ENCODE measurements at places on chromosomes 7 and 10.

- DNase-seq: peak; percentile 25
Observed at GRCh38 chr10:79248341-79249185, 98.7 kb upstream of the PPIF start.

GRCh38 chr7:131591687-131592319 lies 35.4 kb upstream of the PODXL start:
- DNase-seq: no peak

DNA sequence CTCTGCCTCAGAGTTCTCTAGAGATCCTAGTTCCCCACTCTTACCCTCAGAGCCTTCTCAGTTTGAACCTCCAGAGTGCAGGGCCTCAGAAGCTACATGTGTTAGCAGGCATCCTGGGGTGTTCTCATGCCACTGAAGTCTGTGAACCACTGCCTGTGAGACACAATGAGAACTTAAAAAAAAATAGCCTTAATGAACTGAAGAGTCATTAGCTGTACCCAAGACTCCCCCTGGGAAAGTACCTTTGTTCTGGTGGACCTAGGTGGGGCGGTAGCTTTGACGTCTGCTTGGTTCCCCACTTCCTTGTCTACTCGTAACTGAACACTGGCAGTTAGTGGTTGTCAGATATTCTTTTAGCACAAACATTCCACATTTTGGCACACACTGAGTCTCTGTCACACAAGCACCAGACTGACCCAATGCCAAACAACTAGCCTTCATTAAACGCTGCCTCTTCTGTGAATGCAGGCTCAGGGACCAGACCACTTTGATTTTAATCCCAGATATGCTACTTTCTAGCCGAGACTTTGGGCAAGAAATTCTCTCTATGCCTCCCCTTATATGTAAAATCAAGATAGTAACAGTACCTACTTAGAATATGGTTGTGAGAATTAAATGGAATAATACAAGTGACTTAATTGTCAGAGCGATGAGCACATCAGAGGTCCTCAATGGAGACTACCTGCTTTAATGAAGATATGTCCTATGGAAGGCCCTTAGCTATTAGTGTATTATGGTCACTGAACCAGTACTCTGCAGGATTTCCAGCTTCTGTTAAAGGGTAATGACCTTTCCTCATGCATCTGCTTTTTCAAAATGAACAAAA lies 75.3 kb upstream of the CC2D2B start:
- peak; percentile 54 for DNase-seq

- DNase-seq: no peak
Observed at GRCh38 chr7:31986878-31987518, 83.2 kb downstream of the PDE1C start.

DNA sequence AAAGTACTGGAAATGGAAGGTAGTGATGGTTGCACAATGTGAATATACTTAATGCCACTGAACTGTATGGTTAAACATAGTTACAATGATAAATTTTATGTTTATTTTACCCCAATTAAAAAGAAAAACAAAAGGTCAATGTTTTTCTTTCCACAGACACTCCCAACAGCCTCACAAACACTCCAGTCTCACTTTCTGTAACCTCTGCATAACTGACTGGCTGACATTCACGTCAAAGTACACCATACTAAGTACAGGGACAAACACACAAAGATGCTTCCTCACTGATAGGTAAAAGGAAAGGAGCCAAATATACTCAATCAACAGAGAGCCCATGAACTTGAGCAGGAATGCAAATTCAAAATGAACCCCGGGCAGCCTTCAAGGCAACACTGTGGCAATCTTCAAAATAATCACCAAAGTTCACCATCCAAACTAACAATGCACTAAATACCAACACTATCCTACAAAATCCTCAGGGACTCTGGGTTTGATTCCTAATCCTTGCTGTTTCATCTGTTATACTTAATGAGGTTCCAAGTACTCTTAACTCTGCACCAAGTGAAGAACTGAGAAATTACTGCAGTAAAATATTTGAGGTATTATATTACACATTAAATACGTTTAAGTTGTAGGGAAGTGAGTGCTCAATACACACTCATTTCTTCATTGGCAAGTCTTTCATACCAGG lies 90.8 kb downstream of the ARMH3 start:
- DNase-seq: no peak

GRCh38 chr10:90222372-90222771 lies 521.0 kb downstream of the KIF20B start:
- no peak for DNase-seq

DNA sequence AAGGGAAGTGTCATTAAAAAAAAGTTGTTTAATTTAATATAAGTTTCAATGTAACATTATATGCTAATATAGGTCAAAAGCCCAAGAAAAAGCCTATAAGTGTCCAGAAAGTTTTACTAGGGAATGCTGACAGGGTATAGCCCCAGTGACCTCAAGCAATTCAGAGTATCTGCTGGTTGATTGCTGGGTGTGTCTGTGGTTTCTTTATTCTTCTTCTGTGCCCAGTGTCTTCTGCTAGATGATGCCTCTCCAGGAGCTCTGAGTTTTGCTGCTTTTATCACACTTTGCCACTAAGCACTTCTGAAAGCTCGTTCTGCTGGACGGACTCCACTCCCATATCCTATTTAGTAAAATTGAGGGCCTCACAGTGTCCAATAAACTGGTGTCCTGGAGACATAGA lies 212.2 kb upstream of the NRG3 start:
- DNase-seq: no peak

GRCh38 chr7:98058186-98058585 lies 48.5 kb upstream of the LMTK2 start:
- no peak for DNase-seq

- DNase-seq: no peak
Observed at GRCh38 chr10:31758495-31758894, 170.1 kb downstream of the ARHGAP12 start.

- DNase-seq: no peak
Observed at GRCh38 chr10:32366111-32366510, 19.2 kb upstream of the EPC1 start.

- no peak for DNase-seq
Observed at GRCh38 chr10:59465088-59465487, 102.7 kb upstream of the FAM13C start.

GRCh38 chr10:43249151-43249961 lies 17.5 kb downstream of the RASGEF1A start:
- DNase-seq: no peak

- DNase-seq: no peak
Observed at GRCh38 chr10:5609952-5610616, 56.3 kb downstream of the ASB13 start.

- no peak for DNase-seq
Observed at GRCh38 chr7:81525841-81526240, 244.0 kb downstream of the HGF start.

- DNase-seq: no peak
Observed at GRCh38 chr10:110524179-110524858, 26.6 kb downstream of the DUSP5 start.

GRCh38 chr7:158824028-158824427 lies 5.3 kb downstream of the ESYT2 start:
- DNase-seq: peak; percentile 85

- DNase-seq: peak; percentile 97
Observed at GRCh38 chr10:129466703-129467358, at the start of gene MGMT. MGMT (plus strand) TSS chr10:129467241.

GRCh38 chr7:123663200-123663599 lies 7.5 kb downstream of the LMOD2 start:
- no peak for DNase-seq

- DNase-seq: peak; percentile 89
Observed at GRCh38 chr10:92848441-92849233, at the start of gene EXOC6. EXOC6 (plus strand) TSS chr10:92848520; CDS start chr10:92848534, 14 bp downstream.

DNA sequence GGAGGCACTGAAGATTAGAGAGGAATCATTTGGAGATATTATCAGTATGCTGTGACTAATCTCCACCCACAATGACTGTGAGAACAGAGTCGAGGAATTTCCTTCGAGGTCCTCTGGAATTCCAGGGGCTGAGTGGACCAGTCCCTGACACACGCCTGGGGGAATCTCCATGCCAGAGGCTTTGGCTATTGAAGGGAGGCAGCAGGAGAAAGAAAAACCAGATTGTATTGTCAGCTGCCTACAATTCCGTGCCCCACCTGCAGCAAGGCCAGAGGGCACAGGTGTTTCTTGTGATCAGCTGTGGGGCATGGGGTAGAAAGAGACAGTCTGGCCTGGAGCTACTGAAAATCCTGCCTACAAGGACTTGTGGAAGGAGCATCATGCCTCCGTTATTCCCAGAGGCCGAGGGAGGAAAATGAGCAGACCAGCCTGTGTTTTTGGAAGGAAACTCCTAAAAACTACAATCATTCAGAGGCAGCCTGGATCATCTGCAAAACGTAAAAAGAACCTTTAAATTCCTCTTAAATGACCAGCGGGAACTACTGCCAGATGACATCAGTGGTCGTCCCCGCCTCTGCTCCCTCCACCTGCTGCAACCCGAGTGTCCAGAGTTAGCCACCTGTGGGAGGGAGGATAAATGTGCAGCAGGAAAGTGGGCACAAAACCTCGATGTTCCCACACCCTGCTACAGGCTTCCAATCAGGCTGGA lies 25.4 kb upstream of the ANK3 start:
- no peak for DNase-seq

DNA sequence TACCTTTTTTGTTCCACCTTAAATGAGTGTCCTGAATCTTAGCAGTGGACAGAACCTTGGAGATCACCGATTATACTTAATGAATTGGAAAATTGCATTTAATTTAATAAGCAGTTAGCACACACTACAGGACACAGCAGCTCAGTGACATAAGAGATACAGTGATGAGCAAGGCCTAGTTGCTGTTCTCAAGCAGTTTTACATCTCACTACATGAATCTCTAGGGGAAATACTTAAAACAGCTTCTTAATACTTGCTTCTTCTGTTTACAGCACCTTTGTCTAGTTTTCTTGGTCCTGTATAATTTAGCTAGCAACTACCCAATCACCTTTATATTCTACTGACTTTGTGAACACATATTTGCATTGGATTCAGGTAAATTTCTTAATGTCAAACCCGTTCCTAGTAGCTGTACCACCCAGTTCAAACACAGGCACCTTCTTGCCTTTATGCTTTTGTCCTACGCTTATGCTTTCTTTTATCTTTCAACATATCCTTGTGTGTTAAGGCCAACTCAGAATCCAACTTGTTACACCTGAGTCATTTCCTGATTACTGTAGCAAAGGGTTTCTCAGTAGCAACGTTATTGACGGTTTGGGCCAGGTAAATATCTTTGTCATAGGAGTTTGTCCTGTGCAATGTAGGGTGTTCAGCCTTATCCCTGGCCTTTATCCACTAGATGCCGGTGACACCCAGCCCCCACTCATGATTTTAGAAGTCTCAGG lies 1.8 kb downstream of the STAM start:
- peak; percentile 50 for DNase-seq

DNA sequence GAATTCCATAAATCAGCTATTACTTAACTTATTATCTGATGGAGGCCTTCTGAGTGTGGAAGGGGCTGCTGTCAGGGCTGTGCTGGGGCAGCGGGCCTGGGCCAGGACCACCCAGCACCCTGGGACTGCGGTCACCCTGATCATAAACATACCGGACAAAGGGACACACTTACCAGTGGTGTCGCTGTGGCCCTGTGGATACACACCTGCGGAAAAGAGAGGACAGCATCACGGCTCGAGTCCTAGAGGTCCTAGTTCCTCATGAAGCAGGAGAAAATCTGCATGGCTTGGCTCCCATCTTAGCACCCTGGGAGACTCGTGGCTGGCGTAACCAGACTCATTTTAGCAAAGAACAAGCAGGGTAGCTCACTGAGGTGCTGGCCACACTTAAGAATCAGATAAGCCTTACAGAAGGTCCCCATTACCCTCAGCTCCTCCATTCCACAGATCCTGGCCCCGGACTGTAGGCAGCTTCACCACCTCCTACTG lies 17.7 kb downstream of the IL15RA start:
- DNase-seq: no peak

DNA sequence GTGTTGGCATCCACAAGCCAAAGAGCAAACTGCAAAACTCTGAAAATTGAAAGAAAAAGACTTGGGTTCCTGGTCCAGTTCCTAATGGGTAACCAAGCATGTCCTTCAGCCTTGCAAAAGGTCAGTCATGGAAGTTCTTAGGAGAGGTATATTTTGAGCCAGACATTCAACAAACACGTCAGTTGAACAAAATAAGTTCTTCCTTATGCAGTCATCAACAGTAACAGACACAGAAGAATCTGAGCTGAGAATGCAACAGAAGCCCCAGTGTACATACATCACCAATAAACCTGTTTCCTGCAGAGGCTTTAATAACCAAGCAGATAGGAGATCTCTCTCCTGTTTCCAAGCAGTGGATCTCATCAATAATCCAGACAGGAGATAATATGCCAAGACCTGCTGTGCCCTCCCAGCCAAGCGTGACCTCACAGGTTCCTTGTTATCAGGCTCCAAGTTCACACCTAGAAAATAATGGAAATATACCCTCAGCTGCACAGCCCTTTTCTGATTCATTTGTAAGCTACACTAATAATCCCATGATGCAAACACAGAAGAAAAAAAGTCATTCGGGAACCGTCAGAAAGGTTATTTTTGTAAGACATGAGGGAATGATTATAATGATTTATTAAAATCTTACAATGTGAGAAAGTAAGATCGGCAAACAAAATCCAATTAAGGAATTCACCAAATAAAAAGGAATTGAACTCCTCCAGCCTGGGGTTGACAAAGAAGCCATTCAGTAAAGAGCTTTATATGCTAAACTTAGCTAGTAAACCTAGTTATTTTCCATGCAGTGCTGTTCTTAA lies 90.7 kb downstream of the DGKI start:
- DNase-seq: no peak

DNA sequence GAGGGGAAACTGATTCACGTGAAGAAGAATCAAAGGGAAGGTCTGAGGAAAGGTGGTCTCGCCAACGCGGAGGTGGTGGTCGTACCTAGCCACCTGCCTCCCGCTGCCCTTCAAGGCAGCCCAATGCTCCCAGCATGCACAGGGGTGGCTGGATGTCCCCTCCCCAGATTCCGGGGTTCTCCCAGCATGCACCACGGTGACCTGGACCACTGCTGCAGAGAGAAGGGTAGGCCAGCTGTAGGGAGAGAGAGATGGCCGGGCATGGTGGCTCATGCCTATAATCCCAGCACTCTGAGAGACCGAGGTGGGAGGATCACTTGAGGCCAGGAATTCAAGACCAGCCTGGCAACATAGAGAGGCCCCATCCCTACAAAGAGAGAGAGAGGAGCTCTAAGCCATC lies 32.4 kb upstream of the PPP2R2D start:
- DNase-seq: no peak

Measured in CD4-positive, alpha-beta T cell treated with Interleukin-12 subunit alpha and Interleukin-12 subunit beta, for 1 hour (primary cell).